ENCODE measurements at places on chromosomes 3 and 15.
A peak's percentile ranks its signal among the peaks of the same experiment; 100 is the strongest.

DNA sequence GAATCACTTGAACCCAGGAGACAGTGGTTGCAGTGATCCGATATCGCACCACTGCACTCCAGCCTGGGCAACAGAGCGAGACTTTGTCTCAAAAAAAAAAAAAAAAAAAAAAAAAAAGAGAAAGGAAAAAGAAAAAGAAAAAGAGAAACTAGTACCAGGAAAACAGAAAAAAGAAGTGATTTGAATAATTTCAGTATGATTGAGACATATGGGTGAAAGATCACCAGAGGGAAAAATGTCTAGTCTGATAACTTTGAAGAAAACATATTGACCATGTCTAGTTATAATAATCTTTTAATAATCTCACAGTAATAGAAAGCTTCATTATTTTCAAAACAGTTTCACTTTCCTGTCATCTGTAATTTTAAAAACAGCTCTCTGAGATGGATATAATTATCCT, 16.4 kb downstream of the TGFBR2 start:
- no peak for DNase-seq

DNA sequence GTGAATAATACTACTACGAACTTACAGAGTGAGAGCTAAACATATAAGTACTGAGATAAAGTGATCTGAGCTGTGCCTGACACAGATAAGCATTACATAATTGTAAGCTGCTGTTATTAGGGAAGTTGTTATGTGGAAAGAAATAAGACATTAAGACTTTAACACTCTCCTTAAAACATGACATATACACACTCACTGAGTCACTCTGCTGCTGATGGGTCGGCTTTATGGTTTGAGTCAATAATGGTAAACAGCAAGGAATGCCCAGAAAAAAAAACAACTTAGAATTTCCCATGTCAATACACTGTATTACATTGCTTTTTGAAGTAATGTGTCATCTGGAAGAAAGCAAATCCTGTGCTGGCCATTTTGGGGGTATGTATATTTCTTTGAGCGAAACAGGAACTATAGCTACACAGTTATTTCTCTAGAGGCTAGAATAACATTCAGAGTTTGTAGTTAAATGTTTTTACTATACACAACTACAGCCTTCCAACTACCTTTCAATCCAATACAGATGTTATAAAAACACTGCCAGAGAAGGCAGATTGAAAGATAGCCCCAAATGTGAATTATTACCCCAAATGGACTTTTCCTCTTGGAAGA, 22.8 kb upstream of the SPRED1 start:
- no peak for DNase-seq

- DNase-seq = no peak
Measured at GRCh38 chr3:110846971-110847370, 224.6 kb upstream of the NECTIN3 start.

GRCh38 chr3:123026565-123027291, 835 bp downstream of the SEMA5B start:
- peak; percentile 5 for DNase-seq

DNA sequence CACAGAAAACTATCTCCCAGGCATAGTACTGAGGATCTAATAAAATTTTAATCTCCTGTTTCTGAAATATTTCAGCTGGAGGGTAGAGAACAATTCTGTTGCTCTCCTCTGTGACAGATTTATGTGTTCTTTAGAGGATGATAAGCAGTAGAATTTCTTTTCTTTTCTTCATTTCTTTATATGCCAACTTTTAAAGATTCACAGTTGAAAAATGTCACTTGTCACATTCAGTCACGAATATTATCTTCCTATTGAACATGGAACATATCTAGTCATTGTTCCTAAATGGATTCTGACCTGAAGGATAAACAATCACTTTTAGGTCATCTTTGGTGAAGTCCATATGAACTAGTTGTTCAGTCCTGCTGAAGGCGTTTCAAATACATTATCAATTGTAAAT, 585.5 kb upstream of the DPPA4 start:
- no peak for DNase-seq

- DNase-seq = no peak
Measured at GRCh38 chr3:156358232-156358631, 196.7 kb downstream of the SSR3 start.

- no peak for DNase-seq
Measured at GRCh38 chr3:2968475-2968874, 141.7 kb downstream of the IL5RA start.

- DNase-seq = no peak
Measured at GRCh38 chr3:186081678-186082077, 27.2 kb downstream of the ETV5 start.

GRCh38 chr15:29127506-29128430, 141.9 kb downstream of the NSMCE3 start:
- DNase-seq = no peak

DNA sequence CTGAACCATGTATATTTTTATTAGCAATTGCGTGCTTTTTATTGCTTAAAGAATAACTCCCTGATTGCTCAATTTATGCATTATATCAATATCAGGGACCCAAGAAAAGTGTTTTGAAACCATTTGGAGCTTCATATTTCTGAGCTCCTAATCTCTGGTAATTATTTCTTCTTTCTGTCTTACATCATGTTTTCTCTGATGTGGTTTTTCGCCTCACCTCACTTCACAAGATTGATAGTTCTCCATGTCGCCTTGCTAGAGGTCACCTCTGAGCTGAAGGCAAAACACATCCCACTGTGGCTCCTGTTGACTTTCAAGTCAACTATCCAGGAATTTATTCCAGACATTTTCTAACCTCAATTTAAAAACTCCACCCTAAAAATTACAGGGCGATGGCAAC, 837.4 kb downstream of the CADM2 start:
- DNase-seq = no peak

- no peak for DNase-seq
Measured at GRCh38 chr3:12352253-12352652, 63.4 kb downstream of the PPARG start.

DNA sequence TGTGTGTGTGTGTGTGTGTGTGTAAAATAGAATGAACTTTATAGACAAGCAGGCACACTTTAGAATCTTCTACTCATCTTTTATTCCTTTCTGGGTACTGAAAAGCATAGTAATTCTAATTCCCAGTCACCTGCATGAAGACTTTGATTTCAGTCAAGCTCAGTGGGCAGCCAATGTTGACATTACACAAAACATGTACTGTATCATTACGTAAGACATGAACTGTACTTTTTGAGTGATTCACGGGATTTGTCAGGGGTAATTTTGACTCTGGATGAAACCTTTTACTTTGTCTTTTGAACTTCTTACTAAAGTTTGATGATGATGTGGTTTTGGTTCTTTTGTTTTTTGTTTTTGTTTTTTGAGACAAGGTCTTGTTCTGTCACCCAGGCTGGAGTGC, 38.8 kb downstream of the PTPRG start:
- DNase-seq = no peak

DNA sequence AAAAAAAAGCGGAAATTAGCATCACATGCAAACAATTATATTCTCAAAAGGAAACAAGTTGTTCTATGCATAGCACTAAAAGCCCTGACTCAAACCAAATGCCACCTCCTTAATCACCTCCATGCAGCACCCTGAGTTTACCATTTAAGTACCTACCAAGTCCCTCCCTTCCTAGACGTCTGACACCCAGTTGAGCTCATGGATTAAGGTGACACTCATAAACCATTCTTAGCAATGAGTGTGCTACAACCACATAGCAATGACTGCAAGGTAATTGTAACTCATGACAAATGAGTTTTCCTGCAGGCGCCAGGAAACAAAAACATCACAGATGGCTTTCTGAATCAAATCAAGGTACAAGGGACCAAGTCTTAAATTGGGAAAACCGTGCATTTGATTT, 32.0 kb downstream of the WWTR1 start:
- DNase-seq = no peak

DNA sequence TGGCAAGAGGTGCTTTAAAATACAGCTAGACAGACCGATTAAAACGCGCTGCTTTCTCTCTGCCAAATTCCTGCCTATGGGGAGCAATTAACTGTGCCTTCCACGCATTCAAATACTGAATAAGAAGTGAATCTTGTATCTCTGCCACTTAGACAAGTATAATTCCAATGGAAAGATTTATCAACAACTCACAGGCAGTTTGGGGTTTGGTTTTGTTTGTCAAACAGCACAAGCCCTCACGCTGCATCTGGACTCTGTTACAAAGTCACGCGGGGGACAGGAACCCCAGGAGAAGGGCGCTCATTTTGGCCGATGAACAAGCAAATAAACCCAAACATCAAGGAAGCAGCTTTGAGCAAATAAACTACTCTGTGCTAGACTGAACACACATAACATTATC, 61.8 kb upstream of the TMCO5A start:
- no peak for DNase-seq

GRCh38 chr3:114213292-114213626, 24.1 kb downstream of the ZNF80 start:
- no peak for DNase-seq

GRCh38 chr3:72380193-72380592, 468.1 kb downstream of the SHQ1 start:
- no peak for DNase-seq

DNA sequence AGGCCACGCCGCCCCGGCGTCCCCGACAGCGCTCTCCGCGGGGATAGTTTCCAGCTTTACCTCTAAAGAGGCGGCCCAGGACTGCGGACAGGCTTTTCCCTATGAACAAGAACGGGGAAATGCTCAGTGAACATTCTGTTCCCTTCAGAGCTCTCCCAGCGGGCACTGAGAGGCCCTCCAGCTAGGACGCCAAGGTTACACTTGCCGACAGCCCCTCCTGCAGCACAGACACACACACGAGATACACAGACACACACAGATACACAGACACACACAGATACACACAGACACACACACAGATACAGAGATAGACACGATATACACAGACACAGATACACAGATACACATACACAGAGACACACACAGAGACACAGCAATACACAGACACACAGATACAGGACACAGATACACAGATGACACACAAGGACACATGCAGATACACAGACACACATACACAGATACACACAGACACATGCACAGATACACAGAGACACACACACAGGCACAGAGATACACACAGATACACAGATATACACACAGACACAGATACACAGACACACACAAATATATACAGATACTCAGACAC, 533 bp upstream of the OCA2 start:
- DNase-seq = no peak

- no peak for DNase-seq
Measured at GRCh38 chr15:68315035-68315434, 37.5 kb downstream of the FEM1B start.

DNA sequence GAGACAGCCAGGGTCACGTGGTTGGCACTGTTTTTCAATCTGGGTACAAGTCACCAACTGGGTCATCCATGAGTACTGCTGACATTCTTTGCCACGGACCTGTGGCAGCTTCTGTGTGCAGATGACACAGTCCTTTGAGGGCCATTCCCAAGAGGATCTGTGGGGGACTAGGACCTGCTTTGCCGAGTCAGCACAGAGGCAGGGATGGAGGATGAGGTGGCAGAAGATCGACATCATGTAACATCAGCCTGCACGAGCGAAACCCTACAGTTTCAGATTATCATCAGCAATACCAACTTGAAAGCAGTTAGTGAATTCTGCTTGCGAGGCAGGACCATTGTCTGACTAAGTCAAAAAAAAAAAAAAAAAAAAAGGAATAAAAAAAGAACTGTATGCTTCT, 227.7 kb downstream of the FOXP1 start:
- DNase-seq = no peak

GRCh38 chr15:73872346-73872745, 1.0 kb upstream of the TBC1D21 start:
- DNase-seq = no peak

DNA sequence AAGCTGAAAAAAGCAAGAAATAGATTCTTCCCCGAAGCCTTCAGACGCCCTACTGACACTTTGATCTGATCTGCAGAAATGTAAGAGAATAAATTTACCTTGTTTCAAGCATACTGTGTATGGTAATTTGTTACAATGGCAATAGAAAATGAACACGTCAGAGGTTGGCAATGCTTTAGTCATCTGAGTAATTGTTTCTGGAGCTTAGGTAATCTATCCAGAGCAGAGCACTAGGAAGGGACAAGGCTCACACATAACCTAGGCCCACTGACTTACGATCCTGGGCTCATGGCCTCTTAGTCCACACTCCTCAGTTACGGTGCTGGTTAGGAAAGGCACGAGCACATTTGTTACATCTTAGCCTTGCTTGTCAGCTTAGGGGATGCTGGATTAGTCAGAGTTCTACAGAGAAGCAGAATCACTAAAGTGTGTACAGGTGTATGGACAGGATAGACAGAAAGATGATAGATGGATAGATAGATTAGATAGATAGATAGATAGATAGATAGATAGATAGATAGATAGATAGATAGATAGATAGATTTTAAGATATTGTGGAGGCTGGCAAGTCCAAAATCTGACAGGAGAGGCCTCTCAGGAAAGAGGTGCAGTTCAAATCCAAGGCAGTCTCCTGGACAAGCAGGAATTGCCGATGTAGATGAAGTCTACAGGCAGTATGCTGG, 46.8 kb upstream of the TBC1D23 start:
- DNase-seq = no peak

- DNase-seq = no peak
Measured at GRCh38 chr3:48428572-48429316, 1.1 kb downstream of the PLXNB1 start.

DNA sequence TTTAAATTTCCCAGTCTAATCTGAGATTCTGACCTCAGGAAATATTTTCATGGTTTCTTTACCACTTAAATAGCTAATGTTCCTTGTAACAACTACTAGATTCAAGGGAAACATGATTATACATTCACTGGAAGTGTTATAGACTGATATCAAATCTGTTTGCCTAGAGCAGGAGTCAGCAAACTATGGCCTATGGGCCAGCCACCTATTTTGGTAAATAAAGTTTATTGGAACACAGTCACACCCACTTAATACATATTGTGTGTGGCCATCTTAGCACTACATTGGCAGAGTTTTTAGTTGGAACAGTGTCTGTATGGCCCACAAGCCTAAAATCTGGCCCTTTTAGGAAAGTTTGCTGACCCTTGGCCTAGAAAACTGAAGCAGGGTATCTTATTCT, 50.1 kb downstream of the GLCE start:
- no peak for DNase-seq

GRCh38 chr15:98787194-98787593, 138.9 kb downstream of the IGF1R start:
- no peak for DNase-seq

- DNase-seq = no peak
Measured at GRCh38 chr3:5494905-5495519, 307.5 kb downstream of the EDEM1 start.

DNA sequence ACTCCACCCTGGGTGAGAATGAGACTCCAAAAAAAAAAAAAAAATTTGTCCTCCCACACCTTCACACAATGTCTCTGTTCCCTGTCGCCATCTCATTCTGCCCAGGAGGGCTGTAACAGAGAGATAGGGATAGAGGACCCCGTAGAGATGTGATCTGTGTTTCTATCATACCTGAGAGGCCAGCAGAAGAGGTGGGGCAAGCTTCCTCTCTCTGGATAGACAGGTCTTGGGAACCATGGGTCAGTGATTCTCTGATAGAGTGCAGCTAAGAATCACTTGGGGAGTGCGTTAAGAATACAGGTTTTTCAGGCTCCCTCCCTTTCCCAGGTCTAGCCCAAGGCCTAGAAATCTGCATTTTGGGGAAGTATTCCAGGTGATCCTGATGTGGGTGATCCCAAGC, 8.3 kb downstream of the CA12 start:
- no peak for DNase-seq

Data from stimulated activated CD4-positive, alpha-beta T cell treated with anti-CD3 and anti-CD28 coated beads, TNF-alpha, amount 100 ng/mL, for 4 hours (primary cell).